Naive thymus-derived CD8-positive, alpha-beta T cell (primary cell): ENCODE measurements at places on chromosomes 12 and 14. TPM values are rescaled to one million over a fixed set of nuclear protein-coding genes. Genes with fewer than 3 reads are reported as not detected.
A peak's percentile ranks its signal among the peaks of the same experiment; 100 is the strongest.

DNA sequence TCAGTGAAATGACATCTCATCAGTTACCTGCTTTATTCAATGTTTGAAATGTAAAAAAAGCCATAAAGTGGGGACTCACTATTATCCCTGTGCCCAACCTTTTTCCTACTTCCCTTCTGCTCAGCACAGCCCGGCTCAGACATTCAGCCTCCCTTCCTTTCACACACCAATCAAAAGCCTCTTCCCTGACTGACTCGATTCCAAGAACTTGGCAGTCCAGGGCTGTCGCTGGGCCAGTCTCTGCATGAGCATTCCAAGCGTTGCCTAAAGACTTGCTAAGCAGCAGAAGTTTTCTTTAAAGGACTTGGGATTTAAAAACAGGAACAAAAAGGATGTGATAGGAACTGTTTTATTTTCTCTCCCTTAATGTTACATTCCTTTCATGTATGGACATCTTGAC lies 22.7 kb downstream of the ITPR2 start:
- no peak for DNase-seq
- H3K4me3 ChIP-seq, result no peak overlapping the region
- H3K27me3 ChIP-seq, result no peaks in the 10 kb centered on the region
- H3K27ac ChIP-seq, result no peak overlapping the region

The ASIC1 gene
- 11.7 TPM for total RNA-seq

The ACOT4 gene
- 1.3 TPM for total RNA-seq

GRCh38 chr14:99752486-99753121 lies 40.6 kb upstream of the EML1 start:
- no peak overlapping the region for H3K27ac ChIP-seq
- H3K27me3 ChIP-seq, result peaks cover 55% of the 10 kb centered on the region
- no peaks in the 10 kb centered on the region for H3K36me3 ChIP-seq
- H3K4me1 ChIP-seq, result peaks cover 8% of the 10 kb centered on the region

GRCh38 chr14:20454516-20455354 lies at the start of the genes APEX1 and OSGEP:
Gene APEX1 (plus strand): TSS chr14:20455226. CDS start chr14:20455646, 420 bp downstream.
Gene OSGEP (minus strand): TSS chr14:20454812. CDS start chr14:20454683, 129 bp downstream.
- H3K4me3 ChIP-seq, result peak within 1 kb of the TSS; percentile 11
- peak; percentile 98 for DNase-seq
- H3K27ac ChIP-seq, result no peak within 1 kb of the TSS
- peaks cover 17% of the 10 kb centered on the region for H3K36me3 ChIP-seq
